ENCODE measurements at places on chromosomes 16 and 17.

DNA sequence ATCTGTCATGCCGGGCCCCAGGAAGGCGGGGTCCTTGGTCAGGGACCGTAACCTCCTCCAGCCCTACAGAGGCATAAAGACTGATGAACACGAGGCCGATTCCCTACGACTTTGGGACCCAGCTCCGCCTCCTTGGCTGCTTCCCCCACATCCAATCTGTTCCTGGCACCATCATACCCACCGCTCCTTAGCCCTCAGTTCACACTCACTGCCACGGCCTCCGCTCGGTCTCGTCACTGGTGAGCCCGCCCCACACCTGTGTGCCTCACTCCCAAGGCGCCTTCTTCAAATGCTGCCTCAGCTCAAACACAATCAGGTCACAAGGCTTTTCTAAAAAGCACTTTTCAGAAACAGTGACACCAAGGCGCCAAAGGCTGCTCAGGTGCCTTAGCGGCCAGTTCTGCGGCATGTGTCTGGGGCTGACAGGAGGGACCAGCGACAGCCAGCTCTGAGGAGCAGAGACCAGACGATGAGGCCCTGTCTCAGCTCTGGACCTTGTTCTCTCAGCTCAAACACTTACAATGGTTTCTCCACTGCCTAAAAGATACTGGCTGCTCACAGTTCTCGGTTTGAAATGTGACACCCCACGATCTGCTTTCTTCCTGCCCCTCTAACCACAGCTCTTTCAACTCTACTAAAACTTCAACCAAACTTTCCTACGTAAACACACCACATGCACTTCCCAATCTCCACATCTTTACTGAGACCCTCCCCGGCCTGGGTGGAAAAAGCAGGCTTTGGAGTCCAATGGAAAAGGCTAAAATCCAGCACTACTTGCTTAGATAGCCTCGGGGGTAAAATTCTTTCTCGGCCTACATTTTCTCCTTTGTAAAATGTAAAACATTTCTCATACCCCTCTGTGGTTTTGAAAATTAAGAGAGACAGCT, 33.2 kb downstream of the CYB5D2 start:
- DNase-seq = peak; percentile 14

DNA sequence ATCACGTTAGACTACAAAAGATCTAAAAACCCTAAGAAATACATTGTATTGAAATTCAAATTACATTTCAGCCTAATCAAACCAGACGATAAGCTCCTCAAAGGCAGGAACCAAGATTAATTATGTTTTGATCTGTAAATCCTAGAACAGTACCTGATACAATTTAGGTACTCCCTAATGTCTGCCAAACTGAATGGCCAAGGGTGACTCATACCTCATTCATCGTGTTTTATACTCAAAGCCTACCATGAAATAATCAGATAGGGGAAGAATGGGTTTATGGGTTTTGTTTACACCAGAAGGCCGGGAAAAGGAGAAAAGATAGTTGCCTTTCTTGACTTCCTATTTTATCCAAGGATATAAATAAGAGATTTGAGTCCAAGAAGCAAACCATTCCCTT, 19.3 kb downstream of the MMD start:
- DNase-seq = no peak

DNA sequence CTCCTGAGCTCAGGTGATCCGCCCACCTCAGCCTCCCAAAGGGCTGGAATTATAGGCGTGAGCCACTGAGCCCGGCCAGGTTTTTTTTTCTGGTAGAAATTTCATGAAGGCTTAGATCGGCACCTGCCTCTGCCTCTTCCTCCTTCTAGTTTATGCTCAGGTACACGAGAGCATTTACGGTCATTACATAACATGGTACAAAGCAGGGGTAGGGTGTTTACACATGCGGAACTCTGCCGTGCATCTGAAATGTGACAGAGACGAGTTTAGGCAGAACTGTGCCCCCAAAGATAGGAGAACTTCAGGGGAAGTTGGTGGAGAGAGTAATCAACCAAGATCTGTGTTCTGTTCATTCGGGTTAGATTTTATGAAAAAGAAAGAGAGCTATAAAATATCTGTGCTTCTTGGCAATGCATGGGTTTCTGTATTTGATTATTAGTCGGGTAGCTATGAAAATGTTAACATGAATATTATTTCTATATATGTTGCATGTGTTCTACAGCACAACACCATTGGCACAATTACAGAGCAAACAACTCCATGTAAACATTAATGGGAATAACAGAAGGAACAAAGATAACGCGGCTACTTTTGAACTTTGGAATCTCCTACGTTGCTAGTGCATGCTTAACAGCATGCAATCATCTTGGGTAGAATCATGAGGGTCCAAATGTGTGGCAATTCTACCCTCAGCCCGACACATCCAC, 23.5 kb upstream of the MAP2K6 start:
- no peak for DNase-seq

DNA sequence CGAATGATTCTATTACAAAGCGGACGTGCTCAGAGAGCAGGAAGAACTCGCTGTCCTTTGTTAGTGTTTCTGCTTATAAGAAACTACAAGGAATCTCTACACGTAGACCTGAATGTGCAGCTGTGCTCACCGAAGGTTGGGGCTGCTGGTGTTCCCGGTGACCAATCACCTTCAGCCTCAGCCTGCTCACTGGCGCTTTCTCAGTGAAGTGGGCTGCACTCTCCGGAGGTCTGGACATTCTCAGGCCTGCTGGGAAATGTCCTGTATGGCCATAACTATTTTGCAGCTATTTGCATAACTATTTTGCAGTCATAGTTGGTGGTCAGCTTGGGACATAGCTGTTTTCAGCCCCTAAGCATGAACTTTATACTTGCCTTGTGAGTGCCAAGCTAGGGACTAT, 9.7 kb upstream of the CIAO3 start:
- no peak for DNase-seq

DNA sequence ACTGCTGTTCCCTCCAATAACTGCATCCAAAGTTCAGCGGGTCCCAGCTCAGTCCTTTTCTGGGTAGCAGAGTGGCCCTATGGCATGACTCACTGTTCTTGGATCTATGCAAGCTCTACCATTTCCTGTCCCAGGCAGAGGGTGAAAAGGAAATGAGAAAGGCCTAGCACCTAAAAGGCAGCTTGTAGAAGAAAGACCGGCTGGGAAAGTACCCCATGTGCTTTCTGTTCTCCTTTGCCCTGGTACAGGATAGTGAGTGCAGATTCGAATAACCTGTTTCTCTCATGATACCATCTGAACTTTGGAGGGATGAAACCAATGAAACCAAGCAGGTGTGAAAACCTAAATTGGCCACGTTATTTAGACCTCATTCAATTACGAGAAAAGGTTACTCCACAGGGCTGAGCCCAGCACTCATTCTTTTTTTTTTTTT, 12.7 kb upstream of the HASPIN start:
- DNase-seq = peak; percentile 39

- no peak for DNase-seq
These were observed 16.8 kb downstream of the IL4R start for GRCh38 chr16:27330542-27330941.

- DNase-seq = no peak
These were observed 100.3 kb downstream of the IRX5 start for GRCh38 chr16:55030944-55031343.

- no peak for DNase-seq
These were observed 31.7 kb downstream of the CRISPLD2 start for GRCh38 chr16:84851192-84852127.

GRCh38 chr16:15616475-15617165, 26.3 kb downstream of the MARF1 start:
- DNase-seq = no peak

DNA sequence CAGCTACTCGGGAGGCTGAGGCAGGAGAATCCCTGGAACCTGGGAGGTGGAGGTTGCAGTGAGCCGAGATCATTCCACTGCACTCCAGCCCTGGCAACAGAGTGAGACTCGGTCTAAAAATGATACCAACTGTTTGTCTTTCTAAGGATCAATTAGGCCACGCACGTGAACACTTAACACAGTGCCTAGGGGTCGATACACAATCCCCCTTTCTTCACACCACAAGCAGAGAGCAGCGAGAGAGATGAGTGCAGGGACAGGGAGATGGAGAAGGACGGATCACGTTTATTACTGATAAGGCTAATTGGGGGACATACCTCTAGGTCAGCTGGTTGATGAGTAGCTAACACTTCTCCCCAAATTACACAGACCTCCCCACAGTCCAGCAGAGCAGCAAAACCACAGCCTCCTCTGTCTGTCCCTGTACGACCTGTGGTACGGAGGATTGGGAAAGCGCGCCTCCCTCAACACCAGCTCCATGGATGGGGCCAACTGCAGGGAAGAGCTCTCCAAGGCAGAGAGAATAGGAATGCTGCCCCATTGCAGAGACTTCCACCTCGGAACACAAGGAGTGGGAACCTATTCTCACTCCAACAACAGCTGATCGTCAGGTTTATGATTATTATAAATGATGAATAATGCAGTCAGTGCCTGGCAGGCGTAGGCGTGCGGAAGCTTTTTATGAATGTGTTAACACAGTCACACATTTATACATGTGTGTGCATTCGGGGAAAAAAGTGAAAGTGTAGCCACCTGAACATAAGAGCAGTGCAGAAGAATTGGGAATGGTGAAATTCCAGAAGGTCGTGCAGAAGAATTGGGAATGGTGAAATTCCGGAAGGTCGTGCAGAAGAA, 155.1 kb downstream of the C16orf95 start:
- DNase-seq = no peak

- no peak for DNase-seq
These were observed 99.0 kb downstream of the BMERB1 start for GRCh38 chr16:15533386-15533785.

DNA sequence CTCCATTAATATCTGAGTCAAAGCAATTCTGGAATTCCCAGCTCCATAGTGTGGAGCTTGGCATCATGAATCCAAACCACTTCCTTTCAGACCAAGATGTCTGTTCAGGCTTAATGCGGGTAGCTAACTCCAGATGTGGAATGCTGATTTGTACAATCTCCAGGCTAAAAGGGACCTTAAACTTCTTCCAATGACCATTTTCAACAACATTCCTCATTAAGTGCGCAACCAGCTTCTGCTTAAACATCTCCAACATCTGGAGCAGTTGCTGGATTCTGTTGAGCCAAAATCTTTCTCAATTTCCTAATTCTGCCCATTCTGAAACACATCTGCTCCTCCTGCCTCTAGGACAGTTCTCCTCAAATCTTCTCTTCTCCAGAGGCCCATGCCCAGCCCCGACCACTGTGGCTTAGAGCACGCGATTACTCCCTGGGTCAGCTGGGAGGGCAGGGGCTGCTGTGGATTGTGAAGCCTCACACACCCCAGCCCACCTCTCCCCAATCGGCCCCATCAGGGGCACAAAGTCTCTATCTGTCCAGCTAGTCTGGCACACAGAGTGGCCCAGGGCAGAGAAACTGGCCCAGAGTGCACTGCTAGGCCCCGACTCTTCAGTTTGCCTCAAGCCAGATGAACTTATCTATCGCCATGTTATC, 36.2 kb downstream of the ASPA start:
- DNase-seq = no peak

GRCh38 chr16:14378689-14379467, 251.2 kb downstream of the PARN start:
- DNase-seq = no peak

DNA sequence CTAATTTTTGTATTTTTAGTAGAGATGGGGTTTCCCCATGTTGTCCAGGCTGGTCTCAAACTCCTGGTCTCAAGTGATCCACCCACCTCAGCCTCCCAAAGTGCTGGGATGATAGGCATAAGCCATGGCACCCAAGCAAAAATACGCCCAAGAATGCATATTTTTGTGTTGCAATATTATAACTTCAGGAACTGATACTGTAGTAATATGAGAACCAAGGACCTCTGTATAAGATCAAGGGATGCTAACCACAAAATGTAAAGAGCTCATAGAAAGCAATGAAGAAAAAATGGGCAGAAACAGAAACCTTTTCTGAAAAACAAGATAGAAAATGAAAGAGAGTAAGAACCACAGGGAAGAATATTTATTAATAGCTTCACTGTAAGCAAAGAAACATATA, 183.6 kb upstream of the RPL38 start:
- no peak for DNase-seq

Data from stimulated activated CD8-positive, alpha-beta memory T cell treated with anti-CD3 and anti-CD28 coated beads, Interleukin-2, amount 100 ng/mL, for 1 hour (primary cell).